Fibroblast of skin of left quadriceps (primary cell): ENCODE measurements at places on chromosomes 1 and 21.

GRCh38 chr1:68339505-68339904, 107.2 kb upstream of the WLS start:
- no peak for DNase-seq

- DNase-seq: no peak
These were observed 1271.8 kb downstream of the BRINP3 start for GRCh38 chr1:189205863-189206262.

- DNase-seq: no peak
These were observed 104.8 kb upstream of the ATP1A1 start for GRCh38 chr1:116268211-116268610.

DNA sequence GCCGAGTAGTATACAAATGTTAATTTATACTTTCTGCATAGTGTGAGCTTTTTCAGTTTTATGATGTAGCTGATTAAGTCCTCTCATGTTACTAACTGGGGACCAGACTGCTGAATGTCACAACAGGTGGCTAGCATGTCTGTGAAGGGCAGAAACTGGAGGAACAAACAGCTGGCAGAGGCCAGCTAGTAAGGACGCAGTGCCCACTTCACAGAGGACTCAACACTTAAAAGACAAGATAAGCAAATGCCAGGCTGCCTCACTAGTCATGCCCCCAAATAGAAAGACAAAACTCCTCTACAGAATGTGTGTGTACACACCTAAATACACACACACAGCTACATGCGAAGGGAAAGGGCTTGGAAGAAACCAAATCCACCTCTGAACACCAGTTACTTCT, 73.8 kb upstream of the ZNF678 start:
- DNase-seq: no peak

GRCh38 chr1:92820551-92820950, 11.3 kb upstream of the RPL5 start:
- no peak for DNase-seq

GRCh38 chr1:31409946-31410858, 2.8 kb upstream of the SERINC2 start:
- no peak for DNase-seq

DNA sequence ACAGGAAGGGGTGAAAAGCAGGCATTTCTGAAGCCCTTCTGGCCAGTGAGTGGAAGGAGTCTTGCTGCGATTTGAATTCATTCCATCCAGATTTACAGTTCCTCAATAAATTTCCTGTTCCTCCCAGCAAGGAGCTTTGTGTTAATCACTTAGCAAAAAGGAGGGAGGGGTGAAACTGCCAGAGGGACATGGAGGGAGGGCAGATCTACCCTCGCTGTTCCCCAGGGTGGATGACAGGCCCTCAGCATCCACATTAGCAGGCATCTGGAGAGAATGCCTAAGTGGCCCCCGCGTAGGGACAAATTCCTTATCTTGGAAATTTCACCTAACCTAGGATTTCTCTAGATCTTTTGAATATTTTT, 1.2 kb downstream of the ETV3 start:
- DNase-seq: no peak

DNA sequence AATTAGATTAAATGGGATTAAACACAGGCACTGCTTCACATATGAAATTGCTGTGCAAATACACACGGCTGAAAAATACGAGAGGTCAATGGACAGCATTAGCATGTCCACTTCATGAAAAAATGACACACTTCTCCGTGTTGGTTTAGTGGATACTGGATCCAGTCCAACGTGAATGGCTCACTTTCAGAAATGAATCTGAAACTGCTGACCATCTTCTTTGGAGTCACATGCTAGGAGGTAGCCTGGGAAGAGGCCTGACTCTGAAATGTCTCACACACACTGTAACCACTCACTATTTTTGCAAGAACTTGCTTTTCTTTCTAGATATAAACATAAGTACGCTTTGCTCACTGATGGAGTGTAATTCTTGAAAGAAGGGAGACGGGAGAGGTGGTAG, 127.3 kb downstream of the HLCS start:
- DNase-seq: no peak

GRCh38 chr1:232684371-232685105, 54.6 kb upstream of the SIPA1L2 start:
- no peak for DNase-seq

GRCh38 chr1:153677718-153678518, 570 bp upstream of the NPR1 start:
- no peak for DNase-seq

DNA sequence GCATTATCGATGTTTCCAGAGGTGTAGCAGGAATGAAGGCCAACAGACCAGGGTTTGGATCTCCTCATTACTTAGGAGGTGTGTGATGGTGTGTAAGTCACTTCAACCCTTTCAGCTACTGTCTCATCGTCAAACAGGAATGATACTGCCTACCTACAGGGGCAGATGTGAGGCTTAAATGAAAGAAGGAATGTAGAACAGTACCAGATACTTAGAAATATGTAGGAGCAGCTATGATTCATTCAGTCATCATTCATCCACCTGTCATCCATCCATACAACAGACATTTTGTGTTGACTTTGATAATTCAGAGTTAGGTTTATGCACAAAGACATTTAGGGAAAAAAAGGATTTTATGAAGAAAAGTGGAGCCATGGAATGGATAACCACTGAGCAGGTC, 486.9 kb upstream of the DAB1 start:
- no peak for DNase-seq

- peak; percentile 71 for DNase-seq
These were observed 34.0 kb downstream of the MAP3K7CL start for GRCh38 chr21:29164323-29164942.

DNA sequence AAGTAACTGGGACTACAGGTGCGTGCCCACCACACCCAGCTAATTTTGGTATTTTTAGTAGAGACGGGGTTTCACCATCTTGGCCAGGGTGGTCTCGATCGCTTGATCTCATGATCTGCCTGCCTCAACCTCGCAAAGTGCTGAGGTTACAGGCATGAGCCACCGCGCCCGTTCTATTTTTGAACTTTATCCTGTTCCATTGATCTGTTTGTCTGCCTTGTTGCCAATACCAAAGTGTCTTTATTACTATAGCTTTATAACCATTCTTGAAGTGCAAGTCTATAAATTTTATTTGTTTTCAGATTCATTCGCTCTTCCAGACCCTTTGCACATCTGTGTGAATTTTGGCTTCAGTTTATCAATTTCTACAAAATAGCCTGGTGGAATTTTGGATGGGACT, 28.0 kb downstream of the SYT14 start:
- no peak for DNase-seq

GRCh38 chr1:43275826-43276620, 6.2 kb downstream of the TMEM125 start:
- no peak for DNase-seq

GRCh38 chr1:211133393-211133835, 534 bp downstream of the KCNH1 start:
- no peak for DNase-seq

DNA sequence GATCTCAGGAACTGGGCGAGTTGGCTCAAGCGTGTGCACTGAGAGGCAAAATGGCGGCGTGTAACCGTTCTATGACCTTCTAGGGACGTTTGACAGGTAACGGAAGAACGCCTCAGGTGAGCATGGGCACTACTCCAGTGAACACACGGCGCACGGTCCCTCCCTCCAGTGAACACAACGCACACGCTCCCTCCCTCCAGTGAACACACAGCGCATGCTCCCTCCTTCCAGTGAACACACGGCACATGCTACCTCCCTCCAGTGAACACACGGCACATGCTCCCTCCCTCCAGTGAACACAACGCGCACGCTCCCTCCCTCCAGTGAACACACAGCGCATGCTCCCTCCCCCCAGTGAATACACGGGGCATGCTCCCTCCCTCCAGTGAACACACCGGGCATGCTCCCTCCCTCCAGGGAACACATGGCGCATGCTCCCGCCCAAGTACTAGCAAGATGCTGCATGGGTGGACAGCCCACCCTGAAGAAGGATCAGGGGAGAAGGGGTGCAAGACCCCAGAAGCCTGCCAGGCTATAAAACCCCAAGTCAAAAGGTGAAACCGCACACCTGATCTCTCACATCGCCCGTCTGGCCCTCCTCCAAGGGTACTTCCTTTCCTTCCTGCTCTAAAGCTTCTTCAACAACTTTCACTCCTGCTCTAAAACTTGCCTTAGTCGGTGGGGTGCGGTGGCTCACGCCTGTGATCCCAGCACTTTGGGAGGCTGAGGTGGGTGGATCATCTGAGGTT, 3.5 kb downstream of the C1orf159 start:
- no peak for DNase-seq

DNA sequence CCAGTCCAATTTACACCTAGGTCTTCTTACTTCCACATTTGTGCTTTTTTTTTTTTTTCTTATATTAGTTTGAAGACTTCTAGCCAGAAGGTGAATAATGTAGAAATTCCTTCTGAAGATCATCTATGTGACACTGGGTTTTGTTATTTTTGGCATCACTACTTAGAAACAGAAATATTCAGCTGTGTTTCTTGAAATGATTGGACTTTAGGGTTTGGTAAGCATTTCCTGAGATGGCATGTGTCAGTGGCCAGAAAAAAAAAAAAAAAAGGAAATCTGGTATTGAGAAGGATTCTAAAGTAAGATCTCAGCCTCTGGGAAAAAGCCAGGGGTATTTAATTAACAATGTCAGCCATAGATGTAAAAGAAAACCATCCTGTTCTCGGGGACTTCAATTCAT, 43.4 kb upstream of the LRRC8C start:
- DNase-seq: no peak

GRCh38 chr1:29835874-29836273, 599.6 kb downstream of the PTPRU start:
- no peak for DNase-seq

DNA sequence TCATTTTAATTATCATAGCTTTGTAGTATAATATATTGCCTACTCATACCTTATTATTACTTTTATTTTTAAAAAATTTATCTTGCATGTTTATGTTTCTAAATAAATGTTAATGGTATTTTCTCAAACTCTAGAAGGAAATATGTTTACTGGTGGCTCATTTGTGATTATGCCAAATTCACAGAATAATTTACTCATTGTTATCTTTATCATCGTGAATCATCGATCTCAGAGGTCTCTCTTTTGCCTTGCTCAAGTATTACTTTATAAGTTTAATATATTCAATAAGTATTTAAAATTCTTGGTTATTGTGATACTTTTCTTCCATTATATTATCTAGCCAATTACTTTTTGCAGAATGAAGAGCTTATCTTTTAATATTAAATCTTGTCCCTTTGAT, 836.7 kb upstream of the ADAMTS5 start:
- no peak for DNase-seq

DNA sequence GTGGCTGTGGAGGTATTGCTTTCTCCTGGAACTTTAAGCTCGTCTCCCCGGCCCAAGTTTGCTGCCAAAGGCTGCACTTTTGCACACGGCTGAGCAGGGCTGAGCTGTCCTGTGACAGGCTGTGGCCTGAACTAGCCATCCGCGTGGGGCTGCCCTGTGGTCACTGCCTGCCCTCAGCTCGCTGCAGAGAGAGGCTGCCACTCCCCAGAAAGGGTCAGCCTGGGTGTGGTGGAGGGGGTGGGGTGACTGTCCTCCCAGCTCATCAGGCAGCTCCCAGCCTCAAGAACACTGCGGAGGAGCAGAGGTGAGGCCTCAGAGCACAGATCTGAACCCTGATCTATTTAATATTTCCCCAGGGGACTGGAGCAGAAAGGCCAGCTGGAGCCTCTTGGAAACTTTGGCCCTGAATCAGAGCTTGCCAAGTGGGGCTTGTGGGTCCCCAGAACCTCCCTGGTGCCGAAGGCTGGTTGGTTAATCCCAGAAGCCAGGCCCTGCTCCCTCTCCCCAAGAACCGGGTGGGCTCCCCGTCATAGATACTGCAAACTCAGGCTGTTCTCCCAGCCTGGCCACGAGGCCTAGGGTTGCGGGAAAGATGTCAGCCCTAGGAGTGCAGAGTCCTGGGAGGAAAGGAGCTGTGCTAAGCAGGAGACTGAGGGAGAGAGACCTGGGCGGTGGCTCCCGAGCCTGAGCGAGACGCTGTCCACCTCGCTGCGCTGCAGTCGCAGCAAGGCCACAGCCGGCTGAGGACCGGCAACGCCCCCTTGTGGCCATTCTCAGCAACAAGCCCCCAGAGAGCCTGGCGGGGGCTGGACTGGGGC, 125.1 kb upstream of the IPO9 start:
- peak; percentile 40 for DNase-seq

- no peak for DNase-seq
These were observed 64.8 kb downstream of the MYOM3 start for GRCh38 chr1:24047110-24047477.

GRCh38 chr21:17783481-17784179, 35.5 kb downstream of the C21orf91 start:
- no peak for DNase-seq

GRCh38 chr1:32652244-32652962, 1.4 kb downstream of the RBBP4 start:
- no peak for DNase-seq

DNA sequence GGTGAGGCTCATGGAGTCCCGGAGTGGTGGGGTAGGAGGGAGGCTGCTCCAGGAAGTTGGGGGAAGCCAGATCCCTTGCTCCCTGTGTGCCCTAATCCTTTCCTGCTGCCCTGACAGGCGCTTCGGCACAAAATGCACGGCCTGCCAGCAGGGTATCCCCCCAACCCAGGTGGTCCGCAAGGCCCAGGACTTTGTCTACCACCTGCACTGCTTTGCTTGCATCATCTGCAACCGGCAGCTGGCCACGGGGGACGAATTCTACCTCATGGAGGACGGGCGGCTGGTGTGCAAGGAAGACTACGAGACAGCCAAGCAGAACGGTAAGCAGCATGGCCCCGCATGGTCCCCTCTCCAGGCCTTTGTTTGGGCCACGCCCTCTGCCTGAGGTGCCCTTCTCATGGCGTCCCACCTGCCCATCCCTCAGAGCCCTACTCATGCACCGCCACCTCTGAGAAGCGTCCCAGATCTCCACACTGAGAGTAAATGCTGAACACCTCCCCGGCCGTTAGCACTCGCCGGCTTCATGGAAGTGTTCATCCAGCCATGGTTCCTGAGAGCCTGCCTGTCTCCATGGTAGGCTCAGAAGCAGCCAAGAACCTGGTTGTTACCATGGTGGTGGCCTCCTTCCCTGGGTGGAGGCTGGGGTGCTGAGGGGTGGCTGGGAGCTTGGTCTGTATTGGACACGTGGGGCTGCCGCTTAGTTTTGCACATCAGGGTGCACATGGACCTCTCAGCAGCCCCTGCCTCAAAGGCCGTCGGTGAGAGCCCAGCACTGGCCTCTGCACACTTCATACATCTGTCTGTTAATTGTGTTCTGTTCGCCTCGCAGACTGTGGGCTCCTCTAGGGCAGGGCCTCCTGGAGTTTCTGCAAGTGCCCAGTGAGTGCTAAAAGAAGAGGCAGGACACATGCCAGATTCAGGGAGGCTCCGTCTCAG, 36.5 kb downstream of the LHX4 start:
- DNase-seq: no peak

DNA sequence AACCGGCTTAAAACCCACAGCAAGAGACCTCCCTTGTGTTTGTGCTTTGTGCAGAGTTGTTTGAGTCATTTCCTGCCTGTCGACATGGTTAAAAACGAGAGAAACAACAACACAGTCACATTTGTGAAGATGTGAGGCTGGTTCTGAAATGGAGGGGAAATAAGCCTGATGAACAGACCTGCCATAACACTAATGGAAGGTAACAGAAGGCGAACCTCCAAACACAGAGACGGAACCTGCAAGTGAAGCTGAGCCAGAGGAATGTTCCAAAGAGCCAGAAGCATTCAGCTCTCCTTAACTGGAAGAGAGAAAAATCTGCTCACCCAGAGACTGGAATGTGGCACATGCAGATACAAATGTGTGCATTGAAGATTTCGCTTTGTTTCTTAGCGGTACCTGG, 53.2 kb upstream of the RAVER2 start:
- no peak for DNase-seq

- no peak for DNase-seq
These were observed 27.3 kb downstream of the RRP1 start for GRCh38 chr21:43816611-43817071.

GRCh38 chr1:194241215-194241614, 1054.8 kb upstream of the B3GALT2 start:
- DNase-seq: no peak
